Activated CD4-positive, alpha-beta T cell treated with anti-CD3 and anti-CD28 coated beads, Interleukin-2, amount 10 ng/mL, durations not matched to agents 24 days and 14 days (primary cell): ENCODE measurements at places on chromosomes 7 and 10.

GRCh38 chr7:135684699-135685098 lies 22.4 kb downstream of the STMP1 start:
- peaks cover 1% of the 10 kb centered on the region for H3K36me3 ChIP-seq
- no peak overlapping the region for H3K4me3 ChIP-seq
- H3K27me3 ChIP-seq: no peaks in the 10 kb centered on the region
- H3K4me1 ChIP-seq: peaks cover 4% of the 10 kb centered on the region
- DNase-seq: no peak

- no peaks in the 10 kb centered on the region for H3K4me1 ChIP-seq
- H3K27ac ChIP-seq: no peak overlapping the region
- H3K36me3 ChIP-seq: no peaks in the 10 kb centered on the region
- H3K27me3 ChIP-seq: no peaks in the 10 kb centered on the region
Measured at GRCh38 chr10:37710831-37711616, 146.4 kb downstream of the ZNF248 start.

DNA sequence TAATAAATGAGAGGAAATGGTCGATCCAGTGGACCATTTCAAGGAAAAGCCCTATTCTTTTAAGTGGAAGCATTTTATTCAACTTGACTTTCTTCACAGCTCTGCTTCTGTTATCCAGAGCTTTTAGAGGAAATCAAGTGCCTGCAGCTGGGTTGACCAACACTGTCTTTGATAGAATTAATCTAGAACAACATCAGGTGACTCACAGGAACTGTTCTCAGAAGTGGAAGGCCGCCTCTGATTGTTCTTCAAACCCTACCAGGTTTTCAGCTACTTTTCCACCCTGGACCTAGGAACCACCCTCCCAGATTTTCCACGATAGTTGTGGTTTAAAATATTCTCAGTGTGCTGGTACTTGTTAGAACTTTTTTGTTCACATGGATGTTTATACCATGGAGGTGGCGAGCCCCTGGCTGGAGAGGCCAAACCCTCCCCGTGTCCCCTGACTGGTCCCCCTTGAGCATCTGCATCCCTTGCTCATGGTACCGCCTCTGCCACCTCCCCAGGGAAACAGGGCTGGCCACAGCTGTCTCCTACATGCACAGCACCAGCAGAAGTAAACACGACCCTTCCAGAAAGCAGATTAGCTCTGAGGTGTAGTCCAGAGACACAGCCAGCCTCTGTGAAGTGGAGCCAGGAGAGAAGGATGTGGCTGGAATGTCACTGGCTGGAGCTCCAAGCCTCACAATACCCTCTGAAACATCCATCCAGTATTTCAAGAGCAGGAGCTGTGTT lies 293.3 kb downstream of the USP6NL start:
- H3K27me3 ChIP-seq: no peaks in the 10 kb centered on the region
- no peak overlapping the region for H3K4me3 ChIP-seq
- DNase-seq: no peak
- peaks cover 41% of the 10 kb centered on the region for H3K4me1 ChIP-seq
- peak overlapping the region; percentile 38 for H3K27ac ChIP-seq
- H3K36me3 ChIP-seq: peaks cover 84% of the 10 kb centered on the region

GRCh38 chr10:112434988-112435619 lies 11.6 kb downstream of the ZDHHC6 start:
- no peaks in the 10 kb centered on the region for H3K4me1 ChIP-seq
- peaks cover 37% of the 10 kb centered on the region for H3K36me3 ChIP-seq
- H3K4me3 ChIP-seq: no peak overlapping the region
- DNase-seq: no peak

GRCh38 chr10:50540826-50541122 lies 83.0 kb downstream of the SGMS1 start:
- peak overlapping the region; percentile 63 for H3K4me3 ChIP-seq
- DNase-seq: no peak
- peak overlapping the region; percentile 87 for H3K27ac ChIP-seq
- H3K4me1 ChIP-seq: peaks cover 70% of the 10 kb centered on the region
- H3K36me3 ChIP-seq: peaks cover 5% of the 10 kb centered on the region

DNA sequence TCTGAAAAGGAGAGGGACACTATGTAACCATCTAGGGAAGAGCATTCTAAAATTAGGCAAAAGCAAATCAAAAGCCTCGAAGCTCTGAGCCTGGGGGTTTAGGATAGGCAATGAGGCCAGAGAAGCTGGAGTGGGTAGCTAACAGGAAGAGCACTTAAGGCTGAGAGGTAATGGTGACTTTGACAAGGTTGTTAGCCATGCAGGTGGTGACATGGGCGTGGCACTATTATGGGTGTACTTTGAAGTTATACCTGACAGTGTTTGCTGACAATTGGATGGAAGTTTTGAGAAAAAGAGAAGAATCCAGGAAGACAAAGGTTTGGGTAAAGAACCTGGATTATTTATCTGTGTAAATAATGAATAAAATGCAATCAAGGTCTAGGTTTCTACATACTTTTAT lies 383.0 kb upstream of the SEMA3C start:
- no peaks in the 10 kb centered on the region for H3K36me3 ChIP-seq
- no peaks in the 10 kb centered on the region for H3K4me1 ChIP-seq
- no peaks in the 10 kb centered on the region for H3K27me3 ChIP-seq
- no peak for DNase-seq
- H3K4me3 ChIP-seq: no peak overlapping the region

DNA sequence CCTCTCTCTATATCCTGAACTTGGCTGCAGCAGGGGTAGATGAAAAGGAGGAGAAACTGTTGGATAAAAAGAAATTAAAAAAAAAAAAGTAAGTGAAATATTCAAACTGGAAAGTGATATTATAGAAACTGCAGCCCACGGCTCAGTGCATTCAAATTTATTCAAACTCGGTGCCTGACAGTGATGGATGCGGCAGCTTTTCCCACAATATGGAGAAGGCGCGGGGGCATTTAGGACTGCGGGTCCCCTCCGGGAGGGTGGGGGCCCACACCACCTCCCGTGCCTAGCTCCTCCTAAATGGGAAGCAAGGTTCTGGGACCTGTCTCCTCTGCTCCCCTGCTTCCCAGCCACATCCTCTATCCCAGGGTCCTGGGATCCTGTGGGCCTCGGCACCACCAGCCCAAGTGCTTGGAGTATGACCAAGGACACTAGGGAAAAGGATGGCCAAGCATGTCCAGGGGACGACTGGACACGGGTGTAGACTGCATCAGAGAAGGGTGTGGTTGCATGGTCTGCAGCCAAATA lies 82.4 kb downstream of the HIF1AN start:
- H3K4me3 ChIP-seq: no peak overlapping the region
- H3K27me3 ChIP-seq: peaks cover 49% of the 10 kb centered on the region
- DNase-seq: no peak
- no peak overlapping the region for H3K27ac ChIP-seq

DNA sequence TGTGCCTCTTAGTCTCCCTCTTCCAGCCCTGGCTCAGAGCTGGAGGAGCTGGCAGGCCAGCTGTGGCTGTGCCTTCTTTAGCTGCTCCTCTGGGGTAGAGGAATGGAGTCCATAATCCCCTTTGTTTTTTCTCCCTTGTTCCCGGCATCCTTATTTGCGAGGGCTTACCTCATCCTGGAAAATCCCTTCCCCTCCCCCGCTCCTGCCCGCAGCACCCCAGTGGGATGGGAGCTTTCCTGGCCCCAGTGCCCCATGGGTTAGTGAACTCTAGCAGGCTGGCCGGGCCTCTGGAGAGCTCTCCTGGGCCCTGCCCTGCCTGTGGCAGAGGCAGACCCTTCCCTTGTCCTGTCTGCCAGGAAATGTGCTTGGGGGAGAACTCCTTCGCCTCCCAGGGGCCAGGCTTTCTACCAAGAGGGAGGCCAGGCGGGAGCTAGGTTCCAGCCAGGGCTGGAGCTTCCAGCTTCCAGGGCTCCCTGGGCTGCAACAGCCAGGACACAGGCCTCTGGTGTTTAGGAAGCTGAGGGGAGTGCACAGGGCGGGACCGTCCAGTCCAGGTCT lies 16.5 kb upstream of the TRIM8 start:
- no peaks in the 10 kb centered on the region for H3K27me3 ChIP-seq
- peak overlapping the region; percentile 35 for H3K27ac ChIP-seq
- H3K36me3 ChIP-seq: no peaks in the 10 kb centered on the region
- no peak for DNase-seq

DNA sequence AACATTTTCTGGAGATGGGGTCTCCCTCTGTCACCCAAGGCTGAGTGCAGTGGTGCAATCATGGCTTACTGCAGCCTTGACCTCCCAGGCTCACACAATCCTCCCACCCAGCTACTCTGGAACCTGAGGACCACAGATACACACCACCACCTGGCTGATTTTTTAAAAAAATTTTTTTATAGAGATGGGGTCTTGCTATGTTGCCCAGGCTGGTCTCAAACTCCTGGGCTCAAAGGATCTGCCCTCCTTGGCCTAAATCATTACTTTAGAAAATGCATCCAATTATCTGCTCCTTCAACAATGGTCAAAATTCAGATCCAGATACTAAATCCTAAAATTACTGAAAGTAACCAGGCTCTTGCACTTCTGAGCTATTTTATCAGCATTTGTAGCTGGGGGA lies 55.2 kb downstream of the CTBP2 start:
- H3K27ac ChIP-seq: no peak overlapping the region
- H3K4me1 ChIP-seq: no peaks in the 10 kb centered on the region
- H3K4me3 ChIP-seq: no peak overlapping the region
- H3K36me3 ChIP-seq: no peaks in the 10 kb centered on the region

DNA sequence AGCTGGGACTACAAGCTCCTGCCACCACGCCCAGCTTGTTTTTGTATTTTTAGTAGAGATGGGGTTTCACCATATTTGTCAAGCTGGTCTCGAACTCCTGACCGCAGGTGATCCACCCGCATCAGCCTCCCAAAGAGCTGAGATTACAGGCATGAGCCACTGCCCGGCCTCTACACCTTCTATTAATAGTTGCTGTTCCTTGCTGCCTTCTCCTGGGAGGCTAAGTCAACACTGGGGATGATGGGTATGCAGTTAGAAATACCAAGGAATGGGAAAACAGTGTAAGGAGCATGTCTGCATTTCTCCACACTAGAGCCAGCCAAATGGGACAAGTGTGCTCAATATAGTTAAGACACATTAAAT lies 97.3 kb upstream of the PDLIM1 start:
- H3K27ac ChIP-seq: no peak overlapping the region
- H3K36me3 ChIP-seq: no peaks in the 10 kb centered on the region
- peaks cover 22% of the 10 kb centered on the region for H3K27me3 ChIP-seq
- no peak for DNase-seq
- H3K4me1 ChIP-seq: peaks cover 6% of the 10 kb centered on the region

- no peak overlapping the region for H3K27ac ChIP-seq
- DNase-seq: no peak
- H3K4me1 ChIP-seq: no peaks in the 10 kb centered on the region
- no peaks in the 10 kb centered on the region for H3K27me3 ChIP-seq
Measured at GRCh38 chr7:74708569-74709275, 51.2 kb downstream of the GTF2I start.

DNA sequence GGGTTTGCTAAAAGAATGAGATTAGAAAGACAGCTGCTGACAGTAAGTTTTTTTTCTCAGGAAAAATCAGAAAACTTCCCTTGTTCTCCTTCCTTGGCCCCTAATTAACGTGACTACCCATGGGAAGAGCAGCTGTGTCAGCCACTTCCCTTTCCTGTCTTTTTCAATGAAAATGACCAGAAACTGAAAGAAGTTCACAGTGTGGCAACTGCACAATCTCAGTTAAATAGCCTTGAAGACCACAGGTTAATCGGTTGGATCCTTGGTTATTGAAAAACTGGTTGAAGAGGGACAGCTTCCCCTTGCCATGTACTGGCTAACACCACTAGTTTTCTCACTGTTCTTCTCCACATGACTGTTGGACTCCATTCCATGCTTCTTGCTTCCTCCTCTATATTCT lies 148.8 kb upstream of the AGR3 start:
- H3K27me3 ChIP-seq: peaks cover 4% of the 10 kb centered on the region
- H3K4me1 ChIP-seq: peaks cover 17% of the 10 kb centered on the region
- no peak for DNase-seq
- H3K36me3 ChIP-seq: no peaks in the 10 kb centered on the region
- no peak overlapping the region for H3K27ac ChIP-seq

- no peaks in the 10 kb centered on the region for H3K27me3 ChIP-seq
- peak overlapping the region; percentile 39 for H3K4me3 ChIP-seq
- H3K36me3 ChIP-seq: no peaks in the 10 kb centered on the region
- peak; percentile 74 for DNase-seq
- H3K4me1 ChIP-seq: peaks cover 13% of the 10 kb centered on the region
Measured at GRCh38 chr7:101465576-101466196, 103.0 kb downstream of the COL26A1 start.

GRCh38 chr7:47932466-47933037 lies 15.7 kb downstream of the PKD1L1 start:
- H3K4me1 ChIP-seq: peaks cover 6% of the 10 kb centered on the region
- H3K4me3 ChIP-seq: no peak overlapping the region
- H3K27me3 ChIP-seq: no peaks in the 10 kb centered on the region

DNA sequence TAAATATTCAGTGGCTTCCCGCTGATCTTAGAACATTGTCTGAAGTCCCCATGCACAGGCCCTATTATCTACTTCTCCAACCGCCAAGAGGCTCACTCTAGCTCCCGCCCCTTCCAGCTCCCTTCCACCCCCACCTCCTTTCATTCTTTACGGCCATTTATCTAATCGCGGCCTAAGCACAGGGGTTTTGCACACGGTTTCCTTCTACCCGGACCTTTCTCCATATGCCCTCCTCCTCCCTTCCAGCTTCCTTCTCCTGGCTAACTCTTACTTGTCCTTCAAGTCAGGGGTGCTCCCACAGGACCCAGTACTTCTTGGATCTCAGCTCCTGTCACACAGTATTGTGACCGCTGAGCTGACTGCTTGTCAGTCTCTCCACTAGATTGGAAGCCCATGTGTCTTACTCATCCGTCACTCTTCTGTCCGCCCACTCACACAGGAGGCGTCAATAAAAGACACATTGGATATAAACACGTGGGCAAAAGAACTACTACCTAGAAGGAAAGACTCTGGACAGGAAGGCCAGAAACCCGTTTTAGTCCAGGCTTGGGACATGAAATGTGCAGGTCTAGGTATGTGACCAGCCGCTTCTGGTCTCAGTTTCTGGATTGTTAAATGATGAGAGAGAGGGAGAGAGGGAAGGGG lies 20.2 kb upstream of the HPS1 start:
- H3K4me3 ChIP-seq: peak overlapping the region; percentile 90
- DNase-seq: no peak
- H3K4me1 ChIP-seq: peaks cover 10% of the 10 kb centered on the region
- H3K27me3 ChIP-seq: peaks cover 34% of the 10 kb centered on the region

DNA sequence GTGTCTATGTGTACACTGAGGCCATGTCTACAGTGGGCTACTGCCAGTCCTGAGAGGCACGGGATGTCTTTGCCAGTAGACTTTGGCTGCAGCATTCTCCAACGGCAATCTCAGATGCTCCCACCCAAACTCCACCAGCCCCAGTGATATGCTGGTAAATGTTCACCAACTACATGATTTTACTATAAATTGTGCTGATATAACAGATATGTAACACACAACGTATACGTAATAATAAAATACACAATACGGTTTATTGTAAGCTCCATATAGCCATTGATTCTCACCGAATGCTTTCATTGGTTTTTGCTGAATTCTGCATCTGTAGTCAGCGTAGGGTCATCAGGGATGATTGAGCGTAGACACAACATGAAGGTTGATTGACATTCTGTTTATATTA lies 47.3 kb upstream of the C7orf33 start:
- no peak for DNase-seq
- no peaks in the 10 kb centered on the region for H3K4me1 ChIP-seq
- no peak overlapping the region for H3K27ac ChIP-seq
- peaks cover 2% of the 10 kb centered on the region for H3K27me3 ChIP-seq
- no peaks in the 10 kb centered on the region for H3K36me3 ChIP-seq
- no peak overlapping the region for H3K4me3 ChIP-seq

- peaks cover 5% of the 10 kb centered on the region for H3K4me1 ChIP-seq
- no peak overlapping the region for H3K27ac ChIP-seq
- no peaks in the 10 kb centered on the region for H3K36me3 ChIP-seq
- H3K27me3 ChIP-seq: peaks cover 28% of the 10 kb centered on the region
- no peak for DNase-seq
Measured at GRCh38 chr7:139909379-139910050, 80.5 kb downstream of the TBXAS1 start.

- no peak for DNase-seq
- no peaks in the 10 kb centered on the region for H3K4me1 ChIP-seq
- H3K27ac ChIP-seq: no peak overlapping the region
- H3K27me3 ChIP-seq: peaks cover 4% of the 10 kb centered on the region
Measured at GRCh38 chr10:569961-570627, 119.4 kb downstream of the DIP2C start.
